ENCODE measurements at places on chromosomes 16 and 17.

GRCh38 chr16:471353-472198 is 46.1 kb downstream of the RAB11FIP3 start:
- DNase-seq, result no peak

DNA sequence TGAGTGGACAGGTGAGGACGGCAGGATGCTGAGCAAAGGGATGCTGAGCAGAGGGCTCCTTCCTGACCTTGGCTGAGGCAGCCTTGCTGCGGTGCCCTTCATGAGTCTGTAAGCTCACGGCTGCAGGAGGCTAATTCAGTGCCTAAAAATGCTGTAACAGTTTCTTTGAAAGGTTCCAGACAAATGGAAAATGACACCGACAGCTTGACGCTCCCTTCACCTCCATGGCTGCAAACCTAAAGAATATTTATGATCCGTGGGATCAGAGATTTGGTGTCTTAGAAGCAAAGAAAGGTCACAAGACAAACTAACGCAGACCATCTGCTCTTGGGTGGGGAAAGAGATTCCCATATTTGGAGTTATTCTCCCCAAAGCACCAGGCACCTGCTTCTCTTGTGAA is 28.0 kb downstream of the TOM1L2 start:
- DNase-seq, result no peak

DNA sequence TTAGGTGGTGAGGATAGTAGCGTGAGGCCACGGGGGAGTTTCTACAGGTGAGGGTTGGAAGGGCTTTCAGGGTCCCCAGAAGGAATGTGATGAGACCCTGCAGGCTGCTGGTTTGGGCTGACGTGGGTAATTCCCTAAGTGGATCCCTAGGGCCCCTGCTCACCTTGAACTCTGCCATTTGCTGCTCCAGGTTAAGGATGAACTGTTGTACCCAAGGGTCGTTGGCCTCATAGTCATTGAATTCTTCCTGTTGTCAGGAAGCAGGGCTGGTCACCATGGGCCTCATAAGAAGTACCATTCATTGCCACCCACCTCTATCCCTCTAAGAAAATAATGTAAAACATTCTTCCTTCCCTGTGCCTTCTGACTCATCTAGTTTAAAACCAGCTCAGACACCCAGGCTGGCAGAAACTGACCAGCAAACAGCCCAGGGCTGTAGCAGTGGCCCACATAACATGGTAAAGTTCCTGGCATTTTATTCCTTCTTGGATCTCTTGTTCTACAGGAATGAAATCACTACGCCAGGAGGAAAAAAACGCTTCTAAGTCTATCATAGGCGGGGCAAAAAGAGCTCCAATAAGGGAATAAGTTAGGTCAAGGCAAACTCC is 27.6 kb downstream of the FCSK start:
- DNase-seq, result no peak

GRCh38 chr17:77147357-77147801 is 6.6 kb downstream of the SEC14L1 start:
- no peak for DNase-seq

- no peak for DNase-seq
These were observed 9.8 kb downstream of the STAT3 start for GRCh38 chr17:42378359-42378958.

- no peak for DNase-seq
These were observed 43.6 kb downstream of the RPA1 start for GRCh38 chr17:1873418-1873817.
